Hair follicular keratinocyte (primary cell): ENCODE measurements at places on chromosomes 4 and X. TPM values are rescaled to one million over a fixed set of nuclear protein-coding genes. Genes with fewer than 3 reads are reported as not detected.

ZMYM3 gene
- total RNA-seq: 7.8 and 9.5 TPM in 2 replicates

TIMM8A gene
- total RNA-seq: 8.6 and 9.4 TPM in 2 replicates

PRKG2 gene
- 0.04 and 2.5 TPM in 2 replicates for total RNA-seq

AWAT1 gene
- not detected in 2 replicates for total RNA-seq

PAGE1 gene
- total RNA-seq: not detected in 2 replicates

USP51 gene
- 0.38 and 0.39 TPM in 2 replicates for total RNA-seq
